Colonic mucosa (tissue), 4 donors: ENCODE measurements at places on chromosomes 16 and 17.

DNA sequence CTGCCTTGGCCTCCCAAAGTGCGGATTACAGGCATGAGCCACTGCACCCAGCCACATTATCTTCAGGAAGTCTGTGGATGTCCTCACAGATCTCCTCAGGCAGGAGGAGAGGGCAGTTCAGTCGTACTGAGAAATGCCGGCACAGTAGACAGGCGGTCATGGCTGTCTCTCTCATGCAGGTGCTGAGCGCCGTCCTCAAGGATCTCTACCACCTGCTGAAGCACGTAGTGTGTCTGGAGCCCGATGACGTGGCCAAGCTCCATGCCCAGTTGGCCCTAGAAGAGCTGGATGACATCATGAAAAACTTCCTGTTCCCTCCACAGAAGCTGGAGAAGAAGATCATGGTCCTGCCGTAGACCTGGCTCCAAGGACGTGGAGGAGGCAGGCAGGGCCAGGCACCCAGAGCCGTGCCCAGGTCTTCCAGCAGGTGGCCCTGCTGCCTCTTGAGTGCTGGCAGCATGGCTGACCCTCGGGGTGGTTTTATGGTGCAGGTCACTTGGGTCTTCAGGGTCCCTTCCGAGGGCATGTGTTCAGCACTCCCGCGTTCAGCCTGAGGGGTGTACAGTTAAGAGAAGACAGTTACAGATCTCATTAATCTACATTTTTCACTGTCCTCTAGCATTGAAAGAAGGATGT lies 22.0 kb upstream of the HAS3 start:
- no peak for DNase-seq

GRCh38 chr16:16099320-16099719 lies 124.0 kb downstream of the ABCC6 start:
- no peak for DNase-seq

- DNase-seq: no peak
Observed at GRCh38 chr17:38874505-38875400, 4.9 kb downstream of the LASP1 start.

DNA sequence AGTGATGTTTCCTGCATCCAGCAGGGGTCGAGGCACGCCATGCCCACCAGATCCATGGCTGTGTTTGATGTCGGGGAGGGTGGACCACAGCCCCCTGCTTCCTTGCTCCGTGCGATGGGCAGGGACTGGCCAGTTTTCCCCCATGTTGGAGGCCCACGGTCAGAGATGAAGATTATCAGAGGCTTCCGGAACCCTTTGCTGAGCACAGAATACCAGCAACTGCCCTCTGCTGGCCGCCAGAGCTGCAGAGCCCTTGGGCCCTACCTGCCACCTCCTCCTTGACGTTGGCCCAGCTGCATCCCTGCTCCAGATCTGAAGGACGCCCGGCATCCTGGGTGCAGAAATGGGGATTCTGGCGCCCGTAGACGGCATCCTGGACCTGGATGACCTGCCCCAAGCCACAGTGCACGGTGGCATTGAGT lies 23.7 kb upstream of the BCO1 start:
- no peak for DNase-seq

DNA sequence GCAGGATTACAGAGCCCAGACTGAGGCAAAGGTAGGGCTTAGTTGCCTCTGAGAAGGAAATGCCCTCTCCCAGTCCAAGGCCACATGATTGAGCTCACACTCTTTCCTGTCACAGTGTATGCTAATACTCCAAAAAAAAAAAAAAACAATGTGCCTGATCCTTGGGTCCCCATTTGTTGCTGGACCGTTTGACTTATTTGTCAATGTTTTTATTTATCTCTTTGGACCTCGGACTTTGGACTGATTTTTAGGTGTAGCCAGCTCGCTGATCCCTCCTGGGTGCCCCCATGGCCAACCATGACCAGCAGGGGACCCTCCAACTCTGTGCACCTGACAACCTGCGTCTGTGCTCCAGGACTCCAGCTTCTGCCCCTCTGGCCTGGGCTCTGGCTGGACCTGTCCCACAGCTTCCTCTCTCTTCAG lies 622 bp upstream of the CCL16 start:
- DNase-seq: no peak

GRCh38 chr16:1027501-1027815 lies 45.1 kb upstream of the SSTR5 start:
- DNase-seq: no peak

DNA sequence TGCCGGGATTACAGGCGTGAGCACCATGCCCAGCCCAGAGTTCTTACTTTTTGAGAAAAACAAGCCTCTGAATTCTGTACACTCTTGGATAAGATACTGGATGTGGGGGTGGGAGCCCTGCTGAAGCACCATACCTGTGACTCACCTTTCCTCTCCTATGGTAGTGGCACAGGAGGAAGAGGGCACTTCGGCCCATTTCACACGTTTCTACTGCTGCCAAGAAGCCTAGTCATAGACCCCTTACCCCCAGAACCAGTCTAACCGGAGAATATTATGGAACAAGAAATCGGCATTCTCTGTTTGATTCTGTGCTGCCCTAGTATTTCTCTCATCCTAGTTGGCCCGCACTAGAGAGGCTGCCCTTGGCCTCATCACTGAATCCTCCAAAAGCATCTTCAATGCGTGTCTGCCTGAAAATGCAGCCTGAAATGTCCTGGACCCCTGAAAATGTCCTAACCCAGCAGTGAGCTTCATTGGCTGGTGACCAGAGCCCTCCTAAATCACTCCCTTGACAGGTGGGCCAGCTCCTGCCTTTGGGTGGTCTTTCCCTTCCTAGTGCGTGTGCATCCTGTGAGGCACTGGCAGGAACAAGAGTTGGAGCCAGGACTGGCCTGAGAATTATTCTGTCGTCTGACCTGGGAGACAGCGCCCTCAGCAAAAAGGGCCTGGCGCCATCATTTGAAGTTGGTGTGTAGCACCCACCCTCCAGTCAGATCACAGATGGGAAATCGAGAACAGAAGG lies 37.9 kb downstream of the NDEL1 start:
- no peak for DNase-seq

DNA sequence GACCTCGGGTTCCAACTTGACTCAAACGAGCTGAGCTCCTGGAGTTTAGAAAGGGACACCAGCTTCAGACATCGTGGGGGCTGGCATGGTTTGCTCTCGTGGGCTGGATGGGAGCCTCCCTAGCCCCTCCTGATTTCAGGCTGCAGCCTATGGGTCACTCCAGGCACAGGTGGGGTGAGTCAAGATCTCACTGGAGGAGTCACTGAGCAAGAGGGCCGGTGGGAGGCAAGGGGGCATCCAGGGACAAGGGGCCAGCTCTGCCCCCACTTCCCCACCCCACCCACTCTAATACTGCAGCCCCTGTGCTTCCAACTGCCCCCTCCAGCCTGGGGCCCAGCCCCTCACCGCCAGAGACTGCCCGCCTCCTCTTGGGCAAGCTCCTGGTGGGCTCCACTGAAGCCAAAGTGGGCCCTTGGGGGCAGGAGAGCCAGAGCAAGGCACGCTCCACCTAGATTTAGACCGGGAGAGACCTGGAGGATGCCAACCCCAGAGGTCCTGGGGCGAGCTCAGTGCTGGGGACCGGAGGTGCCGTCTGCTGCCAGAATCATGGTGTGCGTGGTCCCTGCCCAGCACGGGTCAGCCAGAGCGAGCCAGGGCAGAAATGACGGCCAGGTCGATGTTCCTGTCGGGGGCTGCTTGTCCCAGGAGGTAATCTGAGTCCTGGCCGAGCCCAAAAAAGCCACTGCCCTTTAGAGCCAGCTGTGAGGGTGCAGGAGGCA lies 6.4 kb downstream of the SLC16A3 start:
- no peak for DNase-seq

DNA sequence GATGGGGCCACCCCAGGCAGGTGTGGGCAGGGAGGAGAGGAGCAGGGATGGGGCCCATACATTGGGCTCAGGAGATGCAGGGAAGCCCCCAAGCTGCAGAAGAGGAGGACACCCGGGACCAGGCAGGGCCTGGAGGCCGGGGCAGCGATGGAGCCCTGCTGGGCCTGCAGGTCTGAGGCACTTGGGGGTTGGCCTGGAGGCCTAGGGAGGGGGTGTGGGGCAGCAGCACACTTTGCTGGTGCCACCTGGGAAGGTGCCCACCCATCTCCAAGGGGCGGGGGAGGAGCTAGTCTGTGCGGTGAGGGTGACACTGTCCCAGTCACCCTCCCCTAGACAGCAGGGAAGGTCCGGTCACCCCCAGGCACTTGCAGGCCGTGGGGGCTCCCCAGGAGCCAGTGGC lies 6.4 kb upstream of the CCDC57 start:
- DNase-seq: no peak

GRCh38 chr17:9279893-9280292 lies 258.6 kb downstream of the NTN1 start:
- DNase-seq: no peak

DNA sequence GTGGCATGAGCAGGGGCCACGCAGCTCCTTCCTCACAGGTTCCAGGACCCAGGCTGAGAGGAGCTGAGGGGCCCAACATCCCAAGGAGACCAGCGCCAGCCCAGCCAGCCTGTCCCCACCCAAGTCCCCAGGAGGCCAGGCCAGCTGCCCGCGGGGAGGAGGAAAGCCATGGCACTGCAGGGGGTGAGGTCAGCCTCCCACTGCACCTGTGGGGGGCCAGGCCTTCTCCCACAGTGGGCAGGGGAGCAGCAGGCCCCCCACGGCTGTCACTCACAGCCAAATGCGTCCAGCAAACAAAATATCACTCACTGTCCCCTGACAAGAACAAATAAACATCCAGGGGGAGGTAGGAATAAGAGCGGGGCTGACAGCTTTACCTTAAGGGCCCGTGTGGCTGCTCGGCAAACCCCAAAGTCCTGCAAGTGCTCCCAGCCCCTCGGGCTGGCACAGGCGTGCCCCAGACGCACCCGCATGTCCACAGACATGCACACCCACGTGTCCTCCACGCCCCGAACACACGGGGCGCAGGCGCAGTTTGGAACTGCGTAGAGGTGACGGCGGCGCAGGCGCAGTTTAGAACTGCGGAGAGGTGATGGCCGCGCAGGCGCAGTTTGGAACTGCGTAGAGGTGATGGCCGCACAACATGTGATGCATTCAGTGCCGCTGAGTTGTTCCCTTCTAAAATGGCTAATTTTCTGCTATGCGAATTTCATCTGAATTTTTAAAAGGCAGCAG lies 291.1 kb downstream of the FOXL1 start:
- no peak for DNase-seq

DNA sequence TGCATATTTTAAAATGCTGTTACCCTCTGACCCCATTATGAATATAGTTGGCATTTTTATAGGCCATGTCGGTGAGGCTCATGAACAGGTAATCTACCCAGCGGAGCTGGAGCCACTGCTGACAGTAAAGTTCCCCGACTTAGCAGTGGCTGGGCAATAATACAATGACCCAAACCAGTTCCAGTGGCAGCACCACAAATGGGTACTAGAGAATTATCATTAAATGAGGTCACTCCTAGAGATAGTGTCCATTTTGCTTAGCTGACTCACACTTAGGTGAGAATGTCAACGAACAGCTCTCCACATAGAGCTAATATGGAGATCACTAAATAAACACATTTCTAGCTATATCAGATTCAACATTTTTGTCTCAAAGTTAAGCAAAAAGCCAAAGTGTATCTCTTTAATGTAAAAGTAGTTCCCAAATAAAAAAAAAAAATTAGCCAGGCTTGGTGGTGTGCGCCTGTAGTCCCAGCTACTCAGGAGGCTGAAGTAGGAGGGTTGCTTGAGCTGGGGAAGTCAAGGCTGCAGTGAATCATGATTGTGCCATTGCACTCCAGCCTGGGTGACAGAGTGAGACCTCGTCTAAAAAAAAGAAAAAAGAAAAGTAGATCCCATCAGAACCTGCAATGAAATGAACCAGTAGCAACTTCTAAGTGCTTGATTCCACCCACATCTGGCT lies 7.4 kb downstream of the MYO1D start:
- no peak for DNase-seq

DNA sequence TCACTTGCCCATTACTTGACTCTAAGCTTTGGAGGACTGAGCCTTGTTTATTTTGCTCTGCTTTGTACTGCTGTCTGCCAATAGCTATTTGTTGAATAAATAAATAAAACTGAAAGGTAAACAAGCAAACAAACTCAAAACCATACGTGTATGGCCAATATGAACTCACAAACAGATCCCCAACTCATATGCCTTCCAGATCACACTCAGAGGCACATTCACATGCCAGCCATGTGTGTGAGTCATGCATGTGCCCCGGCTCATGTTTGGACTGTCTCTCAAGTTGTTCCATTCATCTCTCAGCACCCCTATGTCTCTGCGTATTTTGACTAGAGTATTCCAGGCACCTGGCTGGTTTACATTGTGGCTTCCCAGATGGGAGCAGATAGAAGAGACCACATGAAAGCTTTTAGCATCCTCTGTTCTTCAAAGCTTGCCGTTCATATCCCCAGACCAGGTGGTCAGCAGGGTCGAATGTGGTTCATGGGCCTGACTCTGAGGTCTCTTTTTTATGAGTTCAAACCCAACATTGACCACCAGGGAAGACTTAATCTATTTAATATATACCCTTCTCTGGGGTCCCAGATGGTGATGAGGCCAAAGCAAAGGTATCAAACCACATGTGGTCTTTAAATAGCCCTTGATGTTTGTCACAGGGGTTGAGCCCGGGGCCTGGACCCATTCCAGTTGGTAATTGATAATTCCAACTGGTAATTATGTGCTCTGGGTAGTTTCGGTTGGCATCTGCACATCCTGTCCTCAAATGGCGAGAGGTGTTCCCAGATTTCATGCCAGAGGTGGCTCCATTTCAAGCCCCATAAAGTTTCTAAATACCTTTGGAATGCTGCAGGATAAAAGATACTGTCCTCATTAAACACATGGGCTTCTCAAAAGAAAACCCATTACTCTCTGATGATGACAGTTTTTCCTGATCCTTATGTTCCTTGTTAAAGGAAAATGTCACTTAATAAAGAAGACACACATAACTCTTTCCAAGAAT lies 287.3 kb upstream of the MAF start:
- DNase-seq: no peak

DNA sequence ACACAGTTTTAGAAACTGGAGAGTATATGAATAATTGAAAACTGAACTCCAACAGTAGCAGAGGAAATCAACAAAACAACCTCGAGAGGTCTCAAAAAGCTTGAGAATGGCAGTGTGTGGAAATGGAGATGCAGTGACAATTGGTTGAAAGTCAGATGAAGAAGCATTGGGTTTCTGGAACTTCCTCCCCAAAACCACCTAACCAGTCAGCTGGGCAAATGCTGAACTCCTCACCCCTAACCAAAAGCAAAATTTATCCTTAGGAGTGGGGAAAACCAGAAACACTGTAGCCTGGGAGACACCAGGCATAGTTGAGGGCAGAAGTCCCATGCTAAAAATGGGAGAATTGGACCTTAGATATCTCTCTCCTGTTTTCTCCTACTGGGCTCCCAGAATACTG lies 109.9 kb downstream of the TANC2 start:
- DNase-seq: no peak

DNA sequence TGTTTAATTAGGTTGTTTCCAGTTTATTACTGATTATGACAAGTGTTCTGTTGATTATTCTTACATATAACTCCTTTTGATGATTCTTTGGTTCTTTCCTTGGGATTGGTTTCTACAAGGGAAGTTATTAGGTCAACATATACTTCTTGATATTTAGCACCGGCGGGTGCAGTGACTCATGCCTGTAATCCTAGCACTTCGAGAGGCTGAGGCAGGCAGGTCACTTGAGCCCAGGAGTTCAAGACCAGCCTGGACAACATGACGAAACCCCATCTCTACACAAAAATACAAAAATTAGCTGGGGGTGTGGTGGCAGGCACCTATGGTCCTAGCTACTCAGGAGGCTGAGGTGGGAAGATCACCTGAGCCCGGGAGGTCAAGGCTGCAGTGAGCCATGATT lies 120.2 kb upstream of the HAS3 start:
- no peak for DNase-seq
